ENCODE measurements at places on chromosomes 7 and 10.

GRCh38 chr10:131090761-131091661 lies 220.5 kb downstream of the TCERG1L start:
- no peak for DNase-seq

DNA sequence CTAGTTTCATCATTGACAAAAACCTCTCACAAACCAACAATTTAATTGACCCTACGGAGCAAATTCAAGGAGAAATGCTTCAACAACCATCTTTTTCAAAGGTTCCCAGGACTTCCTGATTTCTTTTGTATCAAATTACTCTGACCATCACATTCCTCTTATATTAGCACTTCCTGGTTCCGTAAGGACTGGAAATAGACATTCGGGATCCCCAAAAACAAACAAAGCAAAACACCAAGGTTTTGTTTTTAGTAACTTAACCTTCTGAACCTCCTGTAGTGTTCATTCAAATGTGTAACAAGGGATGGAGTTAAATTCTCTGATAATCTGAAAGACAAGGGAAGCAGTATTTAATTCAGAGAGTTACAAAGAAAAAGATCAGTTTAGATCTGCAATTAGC lies 387.6 kb upstream of the NRP1 start:
- no peak for DNase-seq

DNA sequence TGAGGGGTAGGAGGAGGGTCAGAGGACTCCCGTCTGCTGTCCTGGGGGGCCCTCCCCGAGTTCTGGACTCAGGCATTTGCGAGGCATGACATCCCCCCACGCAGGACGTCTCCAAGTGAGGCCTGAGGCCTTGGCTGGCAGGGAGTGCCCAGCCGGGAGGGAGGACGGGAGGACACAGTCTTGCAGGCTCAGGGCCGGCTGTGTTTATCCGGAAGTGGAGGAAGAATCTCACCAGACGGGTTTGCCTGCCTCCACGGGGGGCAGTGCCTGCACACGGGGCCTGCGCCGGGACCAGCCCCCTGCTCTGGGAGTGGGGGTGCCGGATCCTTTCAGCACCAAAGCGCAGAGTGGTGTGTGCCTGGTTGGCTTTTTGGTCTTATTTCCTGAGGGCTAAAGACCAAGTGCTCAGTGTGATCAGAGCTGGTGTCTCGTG lies 10.9 kb downstream of the PWWP2B start:
- no peak for DNase-seq

GRCh38 chr7:107999779-108000560 lies 3.0 kb downstream of the LAMB1 start:
- no peak for DNase-seq

- no peak for DNase-seq
Measured at GRCh38 chr7:101549734-101550133, 79.4 kb downstream of the MYL10 start.

DNA sequence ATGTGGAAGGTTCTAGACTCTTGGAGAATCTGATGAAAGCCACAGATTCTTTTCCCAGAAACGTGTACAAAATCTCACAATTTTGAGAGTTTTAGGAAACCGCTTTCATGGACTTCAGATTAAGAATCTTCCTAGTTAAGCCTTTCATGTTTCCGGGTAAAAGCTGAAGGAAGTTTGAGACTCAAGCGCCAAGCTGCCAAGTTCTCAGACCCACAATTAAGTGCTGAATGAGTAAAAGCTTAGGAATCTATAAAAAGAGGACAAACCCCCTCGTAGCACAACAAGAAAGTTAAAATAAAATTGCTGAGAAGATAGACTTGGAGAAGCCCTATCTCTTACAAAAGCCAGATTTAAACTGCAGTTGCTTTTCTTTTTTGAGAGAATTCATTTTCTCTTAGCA lies 99.6 kb downstream of the ST8SIA6 start:
- no peak for DNase-seq

DNA sequence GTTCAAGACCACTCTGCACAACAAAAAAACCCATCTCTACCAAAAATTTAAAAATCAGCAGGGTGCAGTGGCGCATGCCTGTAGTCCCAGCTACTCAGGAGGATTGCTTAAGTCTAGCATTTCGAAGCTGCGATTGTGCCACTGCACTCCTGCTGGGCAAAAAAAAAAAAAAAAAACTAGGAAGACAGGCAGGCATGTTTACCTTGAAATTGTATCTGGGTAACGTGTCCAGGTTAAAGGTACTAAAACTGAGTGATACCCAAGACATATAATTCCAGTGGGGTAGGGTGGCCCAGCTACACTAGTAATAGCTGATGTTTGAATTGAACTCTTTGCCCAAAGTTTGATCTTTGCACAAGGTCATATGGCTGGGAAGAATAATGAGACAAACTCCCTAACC lies 16.2 kb downstream of the GHITM start:
- DNase-seq = no peak

GRCh38 chr7:32034052-32034451 lies 36.2 kb downstream of the PDE1C start:
- no peak for DNase-seq

- no peak for DNase-seq
Measured at GRCh38 chr7:44277391-44277790, 48.0 kb downstream of the CAMK2B start.

- no peak for DNase-seq
Measured at GRCh38 chr7:47000561-47000960, 581.4 kb downstream of the TNS3 start.

- no peak for DNase-seq
Measured at GRCh38 chr7:20158684-20159083, 58.5 kb downstream of the MACC1 start.

GRCh38 chr7:41319581-41319980 lies 383.3 kb downstream of the INHBA start:
- no peak for DNase-seq

- DNase-seq = no peak
Measured at GRCh38 chr7:127741764-127742375, 89.9 kb downstream of the SND1 start.

GRCh38 chr10:74650613-74651012 lies 175.8 kb upstream of the KAT6B start:
- DNase-seq = no peak

- no peak for DNase-seq
Measured at GRCh38 chr7:93817004-93817403, 73.5 kb downstream of the TFPI2 start.

GRCh38 chr10:6721964-6722615 lies 142.0 kb upstream of the PRKCQ start:
- no peak for DNase-seq

DNA sequence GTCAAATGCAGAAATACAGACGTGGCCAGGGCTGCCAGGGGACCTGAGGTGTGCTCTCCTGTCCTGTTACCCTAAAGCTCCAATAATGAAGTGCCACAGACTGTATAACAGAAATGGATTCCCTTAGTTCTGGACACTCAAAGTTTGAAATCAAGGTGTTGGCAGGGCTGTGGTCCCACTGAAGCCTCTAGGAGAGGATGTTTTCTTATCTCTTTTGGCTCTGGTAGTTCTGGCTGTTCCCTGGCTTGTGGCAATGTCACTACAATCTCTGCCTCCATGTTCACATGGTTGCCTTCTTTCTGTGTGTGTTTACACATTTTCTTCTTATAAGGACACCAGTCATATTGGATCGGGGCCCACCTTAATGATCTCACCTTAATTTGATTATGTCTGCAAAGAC lies 15.3 kb upstream of the EEPD1 start:
- DNase-seq = no peak

DNA sequence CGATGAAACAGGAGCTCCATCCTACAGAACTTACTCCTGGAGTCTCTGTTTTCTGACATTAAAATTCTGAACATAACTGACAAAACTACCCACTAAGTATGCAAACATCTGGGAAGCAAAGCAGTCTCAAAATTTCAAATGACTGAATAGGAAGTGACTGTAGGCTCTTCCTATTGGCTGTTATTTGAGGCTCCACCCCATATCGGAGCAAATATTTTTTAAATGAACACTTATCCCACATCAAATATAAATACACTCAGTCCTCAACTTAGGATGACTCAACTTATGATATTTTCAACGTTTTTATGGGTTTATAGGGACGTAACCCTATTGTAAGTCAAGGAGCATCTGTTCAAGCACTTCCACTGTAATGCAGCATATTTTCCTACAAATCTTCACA lies 8.8 kb downstream of the HSPA12A start:
- no peak for DNase-seq

DNA sequence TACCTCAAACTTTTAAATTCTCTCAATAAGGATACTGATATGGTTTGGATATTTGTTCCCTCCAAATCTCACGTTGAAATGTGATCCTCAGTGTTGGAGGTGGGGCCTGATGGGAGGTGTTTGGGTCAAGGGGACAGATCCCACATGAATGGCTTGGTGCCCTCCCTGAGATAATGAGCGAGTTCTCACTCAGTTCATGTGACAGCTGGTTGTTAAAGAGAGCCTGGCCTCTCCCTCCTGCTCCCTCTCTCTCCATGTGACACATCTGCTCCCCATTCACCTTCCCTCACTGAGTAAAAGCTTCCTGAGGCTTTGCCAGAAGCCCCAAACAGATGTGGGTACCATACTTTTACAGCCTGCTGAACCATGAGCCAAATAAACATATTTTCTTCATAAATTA lies 19.2 kb downstream of the ABCB4 start:
- no peak for DNase-seq

GRCh38 chr7:107089627-107090026 lies 45.1 kb downstream of the PRKAR2B start:
- no peak for DNase-seq

- no peak for DNase-seq
Measured at GRCh38 chr7:47382200-47382599, 199.7 kb downstream of the TNS3 start.

- no peak for DNase-seq
Measured at GRCh38 chr10:106799776-106800175, 364.7 kb downstream of the SORCS1 start.

DNA sequence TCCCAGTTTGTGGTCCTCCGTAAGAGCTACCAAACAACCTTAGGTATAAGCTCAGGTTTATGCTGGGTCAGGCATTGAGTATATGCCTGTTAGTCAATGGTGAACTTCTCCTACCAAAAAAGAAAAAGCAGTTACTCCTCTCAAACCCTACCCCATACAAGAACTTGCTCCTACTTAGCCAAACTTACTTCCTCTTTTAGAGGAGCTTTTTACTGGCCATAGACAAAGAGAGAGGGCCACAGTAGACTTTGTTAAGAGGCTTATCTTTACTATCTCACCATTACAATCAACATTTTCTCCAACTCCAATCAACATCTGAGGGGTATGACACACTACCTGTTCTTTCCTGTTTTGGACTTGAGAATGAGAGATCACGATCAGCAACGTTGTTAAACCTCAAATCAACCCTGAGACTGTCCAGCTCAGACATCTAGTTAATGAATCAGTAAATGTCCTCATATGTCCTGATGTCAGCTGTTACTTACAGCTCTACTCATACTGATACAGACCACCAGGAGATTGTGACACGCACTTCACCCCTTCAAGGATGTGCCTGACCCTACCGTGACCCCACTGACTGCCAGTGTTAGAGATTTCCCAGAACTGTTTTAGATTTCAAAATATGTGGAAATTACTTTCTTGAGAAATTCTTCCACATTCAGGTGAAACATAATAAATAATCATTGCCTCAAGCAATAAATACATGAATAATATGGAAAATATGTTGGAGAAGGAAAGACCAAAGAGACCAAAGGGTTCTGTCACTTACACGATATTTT lies 18.4 kb upstream of the CCDC71L start:
- no peak for DNase-seq

GRCh38 chr7:155297517-155298287 lies at the start of gene INSIG1:
INSIG1 (plus strand) TSS chr7:155297878; CDS start chr7:155298286, 408 bp downstream.
- peak; percentile 83 for DNase-seq

GRCh38 chr7:34902182-34902581 lies 135.1 kb downstream of the DPY19L1 start:
- no peak for DNase-seq

DNA sequence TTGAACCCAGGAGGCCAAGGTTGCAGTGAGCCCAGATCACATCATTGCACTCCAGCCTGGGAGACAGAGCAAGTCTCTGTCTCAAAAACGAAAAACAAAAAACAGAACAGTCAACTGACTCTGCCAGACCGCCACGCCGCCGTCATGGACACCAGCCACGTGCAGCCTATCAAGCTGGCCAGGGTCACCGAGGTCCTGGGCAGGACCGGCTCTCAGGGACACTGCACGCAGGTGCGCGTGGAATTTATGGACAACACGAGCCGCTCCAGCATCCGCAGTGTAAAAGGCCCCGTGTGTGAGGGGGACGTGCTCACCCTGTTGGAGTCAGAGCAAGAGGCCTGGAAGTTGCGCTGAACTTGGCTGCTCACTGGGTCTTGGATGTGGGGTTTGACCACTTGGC lies 470.0 kb downstream of the CALN1 start:
- no peak for DNase-seq

GRCh38 chr10:8638088-8638672 lies 583.7 kb downstream of the GATA3 start:
- no peak for DNase-seq

DNA sequence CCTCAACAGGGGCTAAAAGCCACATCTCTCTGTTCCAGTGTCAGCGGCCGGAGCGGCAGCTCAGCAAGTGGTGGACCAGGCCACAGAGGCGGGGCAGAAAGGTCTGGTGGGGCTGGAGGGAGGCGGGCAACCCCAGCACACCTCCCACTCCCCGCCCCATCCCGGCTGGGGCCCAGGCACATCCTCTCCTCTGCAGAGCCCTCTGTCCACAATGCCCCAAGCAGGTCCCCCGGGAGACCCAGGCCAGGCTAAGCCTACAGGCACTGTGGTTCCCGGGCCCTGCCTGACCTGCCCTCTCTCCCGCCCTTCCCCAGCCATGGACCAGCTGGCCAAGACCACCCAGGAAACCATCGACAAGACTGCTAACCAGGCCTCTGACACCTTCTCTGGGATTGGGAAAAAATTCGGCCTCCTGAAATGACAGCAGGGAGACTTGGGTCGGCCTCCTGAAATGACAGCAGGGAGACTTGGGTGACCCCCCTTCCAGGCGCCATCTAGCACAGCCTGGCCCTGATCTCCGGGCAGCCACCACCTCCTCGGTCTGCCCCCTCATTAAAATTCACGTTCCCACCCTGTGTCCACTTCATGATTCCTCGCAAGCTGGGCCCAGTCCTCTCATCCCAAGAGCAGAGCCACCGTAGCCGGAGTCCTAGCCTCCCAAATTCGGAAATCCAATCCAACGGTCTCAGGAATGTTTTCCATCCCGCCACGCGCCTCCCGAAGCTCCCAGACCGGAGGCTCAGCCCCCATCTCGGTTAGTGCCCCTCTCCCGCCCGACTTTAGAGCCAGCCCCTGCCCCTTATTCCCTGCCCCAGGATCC lies 2.1 kb downstream of the ADIRF start:
- no peak for DNase-seq

- DNase-seq = no peak
Measured at GRCh38 chr7:73773700-73774517, 3.8 kb upstream of the CLDN3 start.

GRCh38 chr7:3825491-3825890 lies 524.4 kb downstream of the SDK1 start:
- DNase-seq = no peak

DNA sequence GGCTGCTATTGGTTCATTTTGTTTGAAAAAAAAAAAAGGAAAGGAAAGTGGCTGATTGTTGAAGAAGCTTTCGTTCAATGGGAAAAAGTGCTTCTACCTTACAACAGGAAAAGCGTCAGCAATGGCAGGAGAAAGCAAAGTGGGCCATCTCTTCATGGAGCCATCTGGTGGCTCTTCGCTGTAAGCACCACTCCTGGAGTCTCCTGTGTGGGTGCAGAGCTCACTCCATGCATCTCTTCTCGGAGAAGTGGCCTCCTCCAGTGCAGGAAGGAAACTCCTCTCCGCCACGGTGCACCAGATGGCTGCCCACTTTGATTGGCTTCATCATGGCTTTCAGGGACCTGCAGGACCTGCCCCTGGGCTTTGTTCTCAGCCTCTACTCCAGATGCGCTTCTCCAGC lies 250.9 kb downstream of the PTEN start:
- DNase-seq = no peak
